Activated CD8-positive, alpha-beta memory T cell treated with anti-CD3 and anti-CD28 coated beads for 24 hours (primary cell): ENCODE measurements at places on chromosomes 7 and 10.
A peak's percentile ranks its signal among the peaks of the same experiment; 100 is the strongest.

- DNase-seq = no peak
Measured at GRCh38 chr10:113005380-113005779, 55.3 kb downstream of the TCF7L2 start.

DNA sequence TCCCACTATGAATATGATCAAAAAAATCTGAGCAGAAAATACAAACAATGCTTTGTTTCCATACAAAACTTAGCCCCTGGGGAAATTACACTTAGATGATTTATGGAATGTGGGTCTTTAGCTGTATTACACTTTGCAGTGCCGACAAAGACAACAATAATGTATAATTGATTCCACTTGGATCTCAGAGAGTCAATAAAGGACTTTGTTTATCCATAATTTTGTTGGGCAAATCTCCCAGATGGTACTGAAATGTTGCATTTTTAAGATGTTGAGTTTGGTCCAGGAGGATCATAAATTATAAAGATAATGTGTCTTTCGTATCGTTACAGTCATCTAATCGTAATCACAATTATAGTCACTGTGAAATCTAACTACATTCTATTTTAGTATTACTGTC lies 66.9 kb upstream of the DOCK1 start:
- DNase-seq = no peak

DNA sequence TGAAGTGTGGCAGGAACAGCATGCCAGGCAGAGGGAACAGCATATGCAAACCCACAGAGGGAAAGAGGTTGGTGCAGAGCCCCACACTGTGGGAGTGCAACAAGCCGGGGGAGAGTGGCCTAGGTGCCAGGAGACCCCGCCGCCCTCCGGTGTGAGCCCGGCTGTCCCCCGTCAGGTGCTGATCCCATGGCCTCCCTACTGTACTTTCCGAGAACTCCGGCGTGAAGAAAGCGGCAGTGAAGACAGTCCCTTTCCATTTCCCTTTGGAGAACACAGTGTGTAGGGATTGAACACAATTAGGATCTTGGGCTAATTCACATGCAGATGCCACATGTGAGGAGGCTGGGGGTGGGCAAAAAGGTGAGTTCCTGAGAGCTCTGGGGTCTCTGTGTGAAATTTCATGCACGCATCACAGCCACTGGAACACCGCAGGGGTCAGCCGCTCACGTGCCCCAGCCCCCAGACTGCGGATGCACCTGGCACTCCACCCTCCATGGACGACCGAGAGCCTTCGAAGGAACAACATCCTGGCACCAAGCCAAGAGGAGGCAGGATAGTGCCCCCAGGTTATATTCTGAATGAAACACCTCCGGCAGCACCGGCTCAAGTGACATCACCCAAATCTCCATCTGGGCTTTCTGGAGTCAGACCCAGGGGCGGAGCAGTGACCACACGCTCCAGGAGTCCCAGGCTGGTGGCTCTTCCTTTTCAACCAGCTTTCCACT lies 82.1 kb upstream of the PPP2R2D start:
- peak; percentile 33 for DNase-seq

DNA sequence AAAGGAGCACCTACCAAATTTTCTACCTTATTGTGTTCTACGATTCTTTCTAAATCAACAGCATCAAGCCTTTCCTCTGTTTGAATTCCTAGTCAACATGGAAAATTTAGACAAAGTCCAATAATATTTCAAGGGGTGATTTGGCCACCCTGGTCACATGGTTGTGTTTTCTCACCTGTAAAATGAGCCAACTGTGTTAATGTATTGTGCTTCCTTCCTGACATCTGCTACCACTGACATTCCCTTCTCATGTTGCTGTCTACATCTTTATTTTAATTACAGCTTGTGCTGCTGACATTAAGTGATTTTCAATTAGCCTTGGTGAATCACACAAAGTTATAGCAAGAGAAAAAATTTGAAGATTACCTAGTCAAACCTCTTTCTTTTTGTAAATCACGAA lies 83.0 kb upstream of the NPSR1 start:
- DNase-seq = no peak

GRCh38 chr7:125136755-125137532 lies 207.3 kb upstream of the POT1 start:
- no peak for DNase-seq

- no peak for DNase-seq
Measured at GRCh38 chr10:47346581-47347302, 1.4 kb upstream of the RBP3 start.

DNA sequence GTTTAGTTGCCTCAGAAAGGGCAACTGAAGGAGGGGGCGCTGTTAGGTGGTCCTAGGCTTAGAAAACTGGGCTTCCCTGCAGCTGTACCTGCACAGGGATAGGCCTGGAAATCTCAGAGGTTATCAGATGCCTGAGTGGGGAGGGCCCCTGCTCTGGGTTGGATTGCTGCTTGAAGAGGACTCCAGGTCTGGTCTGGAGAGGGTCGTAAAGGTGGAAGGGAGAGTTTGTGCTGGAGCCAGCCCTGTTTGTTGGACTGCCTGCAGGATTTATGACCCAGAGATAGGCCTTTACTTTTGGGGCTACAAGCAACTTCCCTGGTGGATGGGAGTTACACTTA lies 765.9 kb downstream of the GRID1 start:
- peak; percentile 15 for DNase-seq

DNA sequence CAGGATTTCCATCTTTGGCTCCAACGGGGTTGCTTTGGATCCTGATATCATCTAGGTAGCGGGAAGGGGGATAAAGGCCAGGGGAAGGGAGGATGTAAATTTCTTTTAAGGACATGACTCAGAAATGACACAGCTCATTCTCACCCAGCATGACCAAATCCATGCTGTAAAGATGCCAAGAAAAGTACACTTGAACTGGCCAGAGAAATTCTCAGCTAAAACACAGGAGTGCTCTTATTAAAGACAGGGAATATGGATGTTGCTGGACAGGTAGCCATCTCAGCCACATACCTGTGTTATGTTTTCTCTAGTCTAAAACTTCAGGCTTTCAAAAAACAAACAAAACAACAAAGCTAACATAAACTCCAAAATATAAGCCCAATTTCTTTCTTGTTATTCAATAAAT lies 68.3 kb downstream of the NAMPT start:
- no peak for DNase-seq

- DNase-seq = no peak
Measured at GRCh38 chr10:77522268-77522809, 115.3 kb downstream of the KCNMA1 start.

DNA sequence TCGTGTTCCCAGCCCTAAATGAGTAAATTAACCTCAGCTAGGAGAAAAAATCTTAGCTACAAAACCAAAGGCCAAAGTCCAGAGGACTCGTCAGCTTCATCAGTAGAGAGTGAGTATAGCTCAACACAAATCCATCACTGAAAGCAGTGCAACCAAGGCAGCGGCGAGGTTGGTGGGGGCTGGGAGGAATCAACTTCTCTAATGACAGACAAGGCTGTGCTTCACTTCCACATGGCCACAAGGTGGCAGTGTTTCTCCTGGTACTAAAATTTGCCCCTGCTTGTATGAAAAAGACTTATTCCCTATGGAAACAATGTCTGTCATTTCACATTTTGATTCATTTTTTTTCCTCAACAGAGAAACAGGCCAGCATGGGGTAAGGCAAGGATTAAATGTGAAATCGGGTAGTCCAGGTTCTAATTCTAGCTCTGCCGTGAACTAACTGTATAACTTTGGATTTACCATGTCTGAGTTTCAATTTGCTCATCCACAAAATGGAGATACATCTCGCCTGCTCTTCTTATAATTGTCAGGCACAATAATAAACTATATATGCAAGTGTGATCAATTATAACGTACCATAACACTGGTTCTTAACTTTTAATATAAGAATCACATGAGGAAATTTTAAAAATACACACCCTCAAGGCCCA lies 39.3 kb downstream of the FAS start:
- DNase-seq = peak; percentile 83

DNA sequence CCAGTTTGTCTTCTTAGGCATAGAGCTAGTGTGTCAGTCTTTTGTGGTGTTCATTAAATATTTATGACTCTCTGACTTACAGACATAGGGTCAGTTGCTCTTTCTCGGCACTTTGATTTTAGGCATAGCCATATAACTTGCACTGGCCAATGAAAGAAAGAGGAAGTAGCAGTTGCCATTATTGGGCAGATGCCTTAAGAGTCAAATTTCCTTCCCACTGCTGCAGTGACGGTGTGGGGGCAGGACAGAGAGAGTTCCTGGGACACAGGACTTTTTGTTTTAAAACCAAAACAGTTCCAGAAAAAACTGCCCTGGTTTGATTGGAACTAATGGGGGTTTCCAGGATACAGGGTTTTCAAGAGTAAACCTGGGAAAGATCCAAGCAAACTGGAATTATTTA lies 60.2 kb upstream of the PHF14 start:
- no peak for DNase-seq

DNA sequence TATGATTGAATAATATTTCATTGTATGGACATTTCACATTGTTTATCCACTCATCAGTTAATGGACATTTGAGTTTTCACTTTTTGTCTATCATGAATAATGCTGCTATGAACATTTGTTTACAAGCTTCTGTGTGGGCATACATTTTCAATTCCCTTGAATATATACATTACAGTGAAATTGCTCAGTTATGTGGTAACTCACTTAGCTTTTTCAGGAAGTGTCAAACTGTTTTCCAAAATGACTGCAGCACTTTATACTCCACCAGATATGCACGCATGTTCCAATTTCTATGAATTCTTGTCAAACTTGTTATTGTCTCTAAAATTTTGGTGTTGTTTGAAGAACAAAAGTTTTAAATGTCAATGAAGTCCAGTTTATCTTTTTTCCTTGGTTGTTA lies 401.2 kb downstream of the THSD7A start:
- no peak for DNase-seq

DNA sequence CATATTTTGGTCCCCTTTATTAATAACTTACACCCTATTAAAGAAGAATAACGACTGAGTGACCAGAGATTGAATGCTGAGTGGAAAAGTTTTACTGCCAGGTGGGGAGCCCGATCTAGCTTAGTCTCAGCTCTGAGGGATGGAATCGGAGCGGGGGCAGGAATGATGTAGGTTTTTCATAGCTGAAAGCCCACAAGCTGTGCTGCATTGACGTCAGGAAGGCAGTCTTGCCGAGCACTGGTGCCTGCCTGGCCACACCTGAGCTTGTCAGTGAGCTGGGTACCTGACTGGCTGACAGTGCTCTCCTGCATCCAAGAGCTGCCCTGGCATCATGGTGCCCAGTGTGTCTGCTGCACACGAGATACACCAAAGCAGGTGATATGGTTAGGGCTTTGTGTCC lies 34.8 kb downstream of the GRK5 start:
- no peak for DNase-seq

DNA sequence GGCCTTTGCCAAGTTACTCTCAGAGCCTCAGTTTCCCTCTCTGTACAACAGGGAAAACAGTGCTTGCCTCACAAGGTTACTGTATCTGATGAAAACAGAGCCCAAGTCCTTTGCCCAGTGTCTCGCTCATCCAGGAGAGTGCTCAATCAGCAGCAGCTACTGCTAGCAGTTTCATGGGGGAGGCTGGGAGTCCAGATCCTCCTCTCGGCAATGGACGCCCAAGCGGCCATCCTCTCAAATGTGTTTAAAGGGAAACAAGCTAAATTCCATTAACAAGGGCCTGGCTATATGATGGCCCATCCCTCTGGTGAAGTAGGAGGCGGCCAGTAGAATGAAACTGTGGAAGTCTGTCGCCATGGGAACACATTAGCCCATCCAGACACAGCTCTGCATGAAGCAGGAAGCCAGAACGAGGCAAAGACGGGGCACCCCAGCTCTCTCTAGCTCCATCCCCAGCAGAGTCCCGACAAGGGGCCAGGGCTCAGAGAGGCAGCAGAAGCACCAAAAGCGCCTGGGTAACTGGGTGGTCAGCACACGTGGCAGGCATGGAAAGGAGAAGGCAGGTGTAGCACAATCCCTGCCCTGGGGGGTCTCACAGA lies 35.2 kb downstream of the FAM53B start:
- no peak for DNase-seq
